ENCODE measurements at places on chromosomes 4 and X. TPM values are rescaled to one million over a fixed set of nuclear protein-coding genes. Genes with fewer than 3 reads are reported as not detected.

GRCh38 chr4:93775551-93775950 is 53.0 kb upstream of the ATOH1 start:
- no peak for DNase-seq

GRCh38 chr4:176614793-176615192 is 177.9 kb downstream of the VEGFC start:
- no peak for DNase-seq

DNA sequence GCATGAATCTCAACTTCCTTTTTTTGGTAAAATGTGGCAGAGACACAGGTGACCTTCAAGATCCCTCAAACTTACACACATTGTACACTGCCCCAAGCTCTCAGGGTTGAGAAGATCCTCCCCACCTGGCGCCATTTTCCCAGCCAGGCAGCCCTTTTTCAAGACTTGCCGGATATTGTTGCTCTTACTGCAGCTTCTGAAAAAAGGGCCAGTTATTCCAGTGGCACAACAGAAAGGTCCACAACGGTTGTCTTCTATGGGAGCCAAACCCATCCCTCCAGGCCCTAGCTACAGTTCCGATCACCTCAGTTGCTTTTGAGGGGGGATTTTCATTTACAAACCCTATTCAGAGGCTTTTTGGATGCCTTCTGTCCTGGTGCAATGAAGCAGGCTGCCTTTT is 101.1 kb downstream of the CHIC2 start:
- no peak for DNase-seq

GRCh38 chrX:116111497-116111896 is 59.0 kb upstream of the AGTR2 start:
- DNase-seq = no peak

DNA sequence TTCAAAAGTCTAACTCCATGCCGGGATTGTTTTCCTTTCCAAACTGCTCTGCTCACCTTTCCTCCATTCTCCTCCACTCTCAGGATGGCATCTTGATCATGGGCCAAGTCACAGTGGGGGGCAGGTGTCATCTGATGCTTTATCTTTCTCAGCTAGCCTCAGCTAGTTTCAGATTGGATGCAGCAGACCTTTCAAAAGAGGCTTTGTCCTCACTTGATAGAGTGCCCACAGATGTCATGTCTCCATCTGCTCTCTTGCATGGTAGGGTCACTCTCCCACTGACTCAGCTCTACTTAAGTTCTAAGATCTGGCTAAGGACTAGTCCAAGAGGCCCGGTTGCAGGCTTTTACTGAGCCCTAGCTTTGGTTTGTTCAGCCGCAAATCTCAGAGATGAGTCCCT is 341.8 kb upstream of the GALNT7 start:
- no peak for DNase-seq

Gene PRPS2
- 53.3 TPM for total RNA-seq

DNA sequence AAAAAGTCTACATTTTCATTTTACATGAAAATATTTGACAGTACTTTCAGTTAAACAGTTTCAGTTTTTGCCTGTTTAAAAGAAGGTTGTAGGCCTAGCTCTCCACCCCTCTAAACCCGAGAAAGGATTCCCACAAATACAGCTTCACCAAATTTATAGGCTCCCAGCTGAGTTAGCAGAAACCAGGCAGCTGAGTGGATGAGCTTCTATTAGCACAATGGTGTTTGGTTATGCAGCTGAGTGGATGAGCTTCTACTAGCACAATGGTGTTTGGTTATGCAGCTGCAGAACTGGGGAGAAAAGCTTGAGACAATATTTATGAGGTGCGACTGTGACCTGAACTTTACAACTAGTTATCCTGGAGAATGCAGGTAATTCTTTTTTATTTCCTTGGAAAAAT is 36.6 kb upstream of the PAQR3 start:
- no peak for DNase-seq

GRCh38 chrX:151997539-151997938 is 23.1 kb upstream of the GABRE start:
- no peak for DNase-seq
